ENCODE measurements at places on chromosomes 1 and 21. TPM values are rescaled to one million over a fixed set of nuclear protein-coding genes. Genes with fewer than 3 reads are reported as not detected.

GRCh38 chr1:25756215-25756614 lies 43.8 kb upstream of the SELENON start:
- H3K36me3 ChIP-seq, result peaks cover 7% of the 10 kb centered on the region
- DNase-seq, result no peak
- no peak overlapping the region for H3K27ac ChIP-seq
- no peaks in the 10 kb centered on the region for H3K27me3 ChIP-seq
- H3K4me1 ChIP-seq, result no peaks in the 10 kb centered on the region
- H3K4me3 ChIP-seq, result no peak overlapping the region

- no peak overlapping the region for H3K27ac ChIP-seq
- no peaks in the 10 kb centered on the region for H3K4me1 ChIP-seq
- H3K4me3 ChIP-seq, result no peak overlapping the region
- no peak for DNase-seq
- H3K27me3 ChIP-seq, result no peaks in the 10 kb centered on the region
Observed at GRCh38 chr1:48203287-48203900, 19.1 kb upstream of the SLC5A9 start.

- no peak for DNase-seq
- no peaks in the 10 kb centered on the region for H3K36me3 ChIP-seq
- no peak overlapping the region for H3K4me3 ChIP-seq
- H3K4me1 ChIP-seq, result no peaks in the 10 kb centered on the region
Observed at GRCh38 chr1:186476264-186477040, 15.5 kb upstream of the PDC start.

The INSRR gene
- not detected for total RNA-seq

The HSF2BP gene
- 0.67 TPM for total RNA-seq

The SLC6A17 gene
- total RNA-seq, result not detected

The CELA2B gene
- not detected for total RNA-seq

The BRINP3 gene
- 8.0 TPM for total RNA-seq

The CFHR3 gene
- 0.20 TPM for total RNA-seq

DNA sequence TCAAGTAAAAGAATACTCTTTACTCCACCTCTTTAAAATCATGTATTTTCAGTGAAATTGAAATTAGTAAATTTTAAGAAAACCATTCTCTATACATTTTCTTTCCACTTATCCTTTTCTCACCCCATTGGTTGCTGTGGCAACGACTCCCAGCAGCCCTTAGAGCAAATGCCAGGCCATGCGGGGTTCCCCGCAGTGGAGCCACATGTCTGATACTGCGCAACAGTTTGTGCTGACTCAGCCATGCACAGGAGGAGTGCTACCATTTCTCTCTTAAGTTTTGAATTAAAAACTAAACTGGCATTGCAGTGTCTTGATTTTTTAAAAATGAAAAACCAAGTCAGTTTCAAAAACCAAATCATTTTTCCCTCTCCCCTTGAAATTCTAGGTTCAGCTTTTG lies 214.1 kb upstream of the L1TD1 start:
- no peak overlapping the region for H3K27ac ChIP-seq
- no peaks in the 10 kb centered on the region for H3K36me3 ChIP-seq
- no peaks in the 10 kb centered on the region for H3K27me3 ChIP-seq
- H3K4me1 ChIP-seq, result no peaks in the 10 kb centered on the region

GRCh38 chr1:22618056-22618455 lies 18.4 kb upstream of the C1QA start:
- H3K4me3 ChIP-seq, result no peak overlapping the region
- no peaks in the 10 kb centered on the region for H3K36me3 ChIP-seq
- H3K4me1 ChIP-seq, result no peaks in the 10 kb centered on the region
- no peaks in the 10 kb centered on the region for H3K27me3 ChIP-seq
- no peak for DNase-seq

GRCh38 chr21:40386294-40386911 lies 460.6 kb downstream of the DSCAM start:
- no peak overlapping the region for H3K4me3 ChIP-seq
- H3K27me3 ChIP-seq, result no peaks in the 10 kb centered on the region
- no peaks in the 10 kb centered on the region for H3K36me3 ChIP-seq
- no peaks in the 10 kb centered on the region for H3K4me1 ChIP-seq
- H3K27ac ChIP-seq, result no peak overlapping the region
- peak; percentile 60 for DNase-seq

- DNase-seq, result no peak
- H3K4me3 ChIP-seq, result no peak overlapping the region
- H3K27me3 ChIP-seq, result no peaks in the 10 kb centered on the region
- no peaks in the 10 kb centered on the region for H3K4me1 ChIP-seq
- H3K36me3 ChIP-seq, result peaks cover 18% of the 10 kb centered on the region
Observed at GRCh38 chr1:205626216-205626615, 5.6 kb downstream of the ELK4 start.

The ADGRB2 gene
- total RNA-seq, result 14.4 TPM

- DNase-seq, result no peak
- peaks cover 3% of the 10 kb centered on the region for H3K4me1 ChIP-seq
- no peak overlapping the region for H3K4me3 ChIP-seq
- no peaks in the 10 kb centered on the region for H3K27me3 ChIP-seq
- H3K36me3 ChIP-seq, result no peaks in the 10 kb centered on the region
Observed at GRCh38 chr1:230105754-230106625, 39.0 kb downstream of the GALNT2 start.

DNA sequence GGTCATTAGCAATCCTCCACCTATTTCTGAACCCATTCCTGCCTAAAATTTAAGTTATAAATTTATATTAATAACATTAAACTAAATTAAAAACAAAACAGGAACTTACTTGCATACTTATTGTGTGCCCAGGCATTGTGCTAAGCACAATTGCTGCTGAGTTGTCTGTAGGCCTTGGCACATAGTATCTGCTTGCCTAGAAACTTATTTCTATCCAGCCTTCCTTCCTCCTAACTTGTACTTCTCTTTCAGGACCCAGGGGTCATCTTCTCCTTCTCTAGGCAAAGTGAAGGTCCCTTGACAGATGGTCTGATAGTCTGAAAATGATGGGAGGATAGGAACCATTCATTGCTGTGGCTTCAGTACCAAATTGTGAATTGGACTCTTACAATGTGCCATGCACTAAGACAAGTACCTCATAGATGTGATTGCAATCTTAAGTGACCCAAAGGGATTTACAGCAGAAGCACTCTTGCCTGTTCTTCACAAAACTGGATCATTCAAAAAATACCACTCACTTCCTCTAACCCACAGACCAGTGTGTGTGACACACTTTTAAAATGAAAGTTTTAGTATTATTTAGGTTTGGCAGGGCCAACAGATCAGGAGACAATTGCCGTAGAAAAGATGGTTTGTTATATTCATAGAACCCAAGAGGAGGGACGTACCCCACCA lies 10.3 kb upstream of the CD101 start:
- no peak overlapping the region for H3K4me3 ChIP-seq
- peak overlapping the region; percentile 29 for H3K27ac ChIP-seq

The TLR5 gene
- total RNA-seq, result 1.0 TPM

GRCh38 chr1:227899141-227899819 lies 48.5 kb downstream of the WNT9A start:
- H3K4me1 ChIP-seq, result no peaks in the 10 kb centered on the region
- DNase-seq, result no peak
- no peaks in the 10 kb centered on the region for H3K27me3 ChIP-seq
- no peak overlapping the region for H3K4me3 ChIP-seq
- H3K36me3 ChIP-seq, result no peaks in the 10 kb centered on the region

The VPS26C gene
- 45.2 TPM for total RNA-seq

GRCh38 chr1:95793893-95794292 lies 559.9 kb downstream of the RWDD3 start:
- H3K4me1 ChIP-seq, result no peaks in the 10 kb centered on the region
- H3K4me3 ChIP-seq, result no peak overlapping the region
- DNase-seq, result no peak

DNA sequence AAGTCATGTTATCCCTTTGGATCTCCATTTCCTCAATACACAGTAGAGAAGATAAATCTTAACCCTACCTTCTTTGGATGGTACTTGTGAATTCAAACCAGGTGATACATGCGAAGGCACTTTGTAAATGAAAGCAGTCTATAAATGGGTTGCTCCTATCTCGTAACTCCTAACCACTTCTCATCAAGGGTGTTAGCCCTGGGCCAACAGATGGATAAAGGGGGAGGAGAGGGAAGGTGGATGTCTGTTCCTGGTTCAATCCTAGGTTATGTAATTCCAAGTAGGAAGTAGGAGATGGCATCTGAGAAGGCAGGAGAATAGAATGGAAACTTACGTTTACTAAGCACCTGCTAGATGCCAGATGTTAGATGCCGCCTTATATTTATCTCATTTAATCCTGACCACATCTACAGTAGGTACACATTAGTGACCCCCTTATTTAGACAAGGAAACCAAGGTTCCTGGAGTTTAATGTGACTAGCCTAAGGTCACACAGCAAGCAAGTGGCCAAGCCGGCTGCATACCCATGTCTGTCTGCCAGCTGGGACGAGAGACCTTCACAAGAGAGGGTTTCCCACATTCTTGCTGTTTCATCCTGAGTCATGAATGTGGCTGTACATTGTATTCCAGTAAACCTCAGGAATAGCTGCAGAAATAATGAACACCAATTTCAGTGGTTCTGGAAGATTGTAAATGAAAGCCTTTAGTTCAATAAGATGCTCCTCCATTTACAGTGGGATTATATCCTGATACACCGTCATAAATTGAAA lies 47.7 kb downstream of the ELAVL4 start:
- H3K27me3 ChIP-seq, result no peaks in the 10 kb centered on the region
- H3K36me3 ChIP-seq, result no peaks in the 10 kb centered on the region
- H3K4me3 ChIP-seq, result no peak overlapping the region
- H3K4me1 ChIP-seq, result no peaks in the 10 kb centered on the region
- H3K27ac ChIP-seq, result no peak overlapping the region

The SIM2 gene
- not detected for total RNA-seq

DNA sequence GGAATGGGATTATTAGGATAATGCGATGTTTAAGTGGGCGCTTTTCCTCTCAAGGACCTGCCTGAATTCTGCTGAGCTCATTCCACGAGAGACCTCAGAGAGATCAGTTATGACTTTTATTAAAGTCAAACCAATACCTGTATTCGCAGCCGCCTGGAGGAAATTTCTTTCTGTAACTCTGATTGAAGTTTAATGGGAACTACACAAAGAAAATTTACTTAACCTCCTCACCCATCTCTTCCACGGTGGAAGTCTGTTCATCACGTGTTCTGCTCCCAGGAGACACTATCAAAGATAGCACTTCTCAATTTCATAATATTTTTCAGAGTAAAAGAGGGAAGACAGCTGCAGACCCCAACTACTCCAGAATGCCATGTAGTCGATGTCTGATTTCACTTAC lies 334.7 kb upstream of the POU3F1 start:
- no peak overlapping the region for H3K4me3 ChIP-seq
- no peaks in the 10 kb centered on the region for H3K4me1 ChIP-seq
- H3K27me3 ChIP-seq, result no peaks in the 10 kb centered on the region
- H3K27ac ChIP-seq, result no peak overlapping the region
- DNase-seq, result no peak

The DEGS1 gene
- 95.1 TPM for total RNA-seq

- no peaks in the 10 kb centered on the region for H3K4me1 ChIP-seq
- H3K36me3 ChIP-seq, result peaks cover 57% of the 10 kb centered on the region
- DNase-seq, result peak; percentile 90
- no peaks in the 10 kb centered on the region for H3K27me3 ChIP-seq
Observed at GRCh38 chr1:201786824-201787223, 42.1 kb upstream of the IPO9 start.

The HES4 gene
- 31.8 TPM for total RNA-seq

DNA sequence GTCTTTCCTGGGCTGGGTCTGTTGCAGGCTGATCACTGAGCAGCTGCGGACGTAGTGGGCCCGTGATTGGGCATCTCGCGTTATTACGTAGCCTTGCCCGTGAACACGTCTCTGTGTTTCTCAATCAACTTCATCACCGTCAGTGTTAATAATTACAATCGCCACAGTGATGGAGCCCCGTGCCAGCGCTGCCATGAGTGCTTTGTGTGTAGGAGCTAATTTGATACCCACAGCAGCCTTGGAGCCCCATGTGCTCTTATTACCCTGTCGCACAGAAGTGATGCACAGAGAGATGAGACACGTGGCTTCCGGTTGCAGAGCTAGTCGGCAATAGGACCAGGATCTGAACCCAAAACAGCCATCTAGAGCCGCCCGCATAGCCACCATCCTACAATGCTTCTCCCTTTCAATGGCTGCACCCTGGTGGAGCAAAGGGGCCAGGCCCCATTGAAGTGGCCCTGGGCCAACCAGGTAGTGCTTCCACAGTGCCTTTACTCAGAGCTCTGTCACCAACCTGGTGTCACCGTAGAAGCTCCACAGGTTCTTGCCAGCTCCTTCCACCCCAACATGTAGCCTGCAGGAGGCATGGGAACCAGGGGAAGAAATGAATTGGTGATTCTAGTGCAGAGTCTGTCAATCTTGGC lies 398.5 kb upstream of the VAMP3 start:
- no peak overlapping the region for H3K27ac ChIP-seq
- no peaks in the 10 kb centered on the region for H3K27me3 ChIP-seq
- H3K4me1 ChIP-seq, result no peaks in the 10 kb centered on the region
- no peak for DNase-seq
- H3K4me3 ChIP-seq, result no peak overlapping the region
